ENCODE measurements at places on chromosomes 12 and 14.

- no peak for DNase-seq
These were observed 36.0 kb downstream of the ATF1 start for GRCh38 chr12:50799908-50800307.

DNA sequence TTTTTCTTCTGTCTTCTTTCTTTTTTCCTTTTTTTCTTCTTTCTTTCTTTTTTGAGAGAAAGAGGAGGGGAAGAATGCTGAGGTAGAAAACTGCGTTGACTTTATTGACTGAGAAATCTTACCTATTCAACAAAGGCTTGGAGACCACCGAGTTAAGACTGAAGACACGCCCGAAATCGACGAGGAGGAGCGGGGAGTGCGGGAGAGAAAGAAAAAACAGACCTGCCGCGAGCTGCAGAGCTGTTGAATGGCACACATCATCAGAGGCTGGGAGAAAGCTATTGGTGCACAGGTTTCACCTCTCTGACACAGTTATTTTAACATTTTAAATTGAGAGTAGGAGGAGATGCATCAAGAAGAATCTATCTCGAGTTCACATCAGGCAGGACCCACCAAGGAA lies 5.1 kb downstream of the ASCL1 start:
- no peak for DNase-seq

- no peak for DNase-seq
These were observed 3.7 kb downstream of the KERA start for GRCh38 chr12:91053951-91054715.

DNA sequence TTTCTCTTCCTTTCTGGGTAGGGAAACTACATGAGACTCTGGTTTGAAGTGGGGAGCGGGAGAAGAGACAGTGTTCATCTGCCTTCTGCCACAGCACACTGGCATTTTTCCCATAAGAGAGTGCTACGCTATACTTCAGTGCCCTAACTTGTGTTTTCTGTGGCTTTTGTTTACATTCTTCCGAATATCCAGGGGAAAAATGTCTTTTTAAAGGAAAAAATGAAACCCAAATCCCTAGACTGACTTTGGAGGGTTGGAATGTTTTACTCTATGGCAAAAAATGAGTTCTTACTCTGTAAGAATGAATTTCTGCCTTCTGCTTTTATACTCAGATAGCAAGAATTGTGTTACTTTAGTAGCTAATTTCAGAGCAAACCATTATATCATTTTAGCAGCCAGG lies 88.1 kb upstream of the TMEM263 start:
- DNase-seq, result no peak

DNA sequence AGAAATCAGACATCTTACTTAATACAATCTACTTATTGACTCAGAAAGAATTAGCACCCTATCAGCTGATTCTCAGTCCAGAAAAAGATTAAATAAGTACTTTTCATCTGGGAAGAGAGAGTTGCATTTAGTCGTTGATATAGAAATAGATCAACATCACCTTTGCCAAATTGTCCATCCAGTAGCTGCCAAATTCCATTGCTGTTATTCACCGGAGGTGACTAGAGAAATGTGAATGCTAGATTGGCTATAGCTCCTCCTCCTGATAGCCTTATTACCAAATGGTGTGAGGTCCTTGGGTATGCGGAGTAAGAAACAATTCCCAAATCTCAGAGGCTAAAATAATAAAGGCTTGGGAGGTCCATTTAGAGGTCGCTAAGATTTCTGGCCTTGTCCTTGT lies 723.3 kb upstream of the FLRT2 start:
- DNase-seq, result no peak

DNA sequence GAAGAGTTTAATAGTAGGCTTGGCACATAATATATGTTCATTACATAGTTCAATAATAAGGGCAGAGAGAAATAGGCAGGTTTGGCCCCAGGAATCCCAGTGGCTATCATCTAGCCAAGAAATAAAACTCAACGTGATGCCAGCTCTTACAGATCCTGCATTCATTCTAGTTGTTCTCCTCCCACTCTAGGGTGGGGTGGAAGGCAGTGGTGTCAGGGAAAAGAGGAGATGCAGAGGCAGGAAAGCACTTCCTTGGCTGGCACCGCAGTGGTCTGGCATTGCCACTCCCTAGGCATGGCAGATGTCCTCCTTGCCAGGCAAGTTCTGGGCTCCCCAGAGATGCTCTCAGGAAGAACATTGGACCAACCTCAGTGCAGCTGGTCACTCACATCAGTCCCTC lies 383.6 kb downstream of the GRIN2B start:
- no peak for DNase-seq

GRCh38 chr12:111424793-111425251 lies 19.1 kb downstream of the SH2B3 start:
- no peak for DNase-seq

GRCh38 chr12:95742586-95742985 lies 48.0 kb downstream of the NTN4 start:
- DNase-seq, result no peak

Measured in MM.1S (cell line).